ENCODE measurements at places on chromosomes 3 and 15.

DNA sequence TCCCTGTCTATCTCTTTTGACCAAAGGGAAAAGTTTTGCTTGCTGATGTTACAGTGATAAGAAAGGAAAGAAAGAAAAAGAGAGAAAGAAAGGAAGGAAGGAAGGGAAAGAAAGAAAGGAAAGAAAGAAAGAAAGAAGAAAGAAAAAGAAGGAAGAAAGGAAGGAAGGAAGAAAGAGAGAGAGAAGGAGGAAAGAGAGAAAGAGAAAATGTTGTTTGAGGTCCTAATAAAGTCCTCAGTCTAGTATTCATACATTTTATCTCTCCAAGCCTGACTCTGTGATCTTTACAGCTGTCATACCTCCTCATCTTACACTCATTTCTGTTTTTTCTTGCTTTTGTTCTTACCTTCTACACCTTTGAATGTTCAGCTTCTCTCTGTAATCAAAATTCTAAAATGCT lies 111.4 kb upstream of the MBNL1 start:
- no peak for DNase-seq

GRCh38 chr15:45630917-45631691 lies 3.7 kb upstream of the SQOR start:
- DNase-seq = no peak

DNA sequence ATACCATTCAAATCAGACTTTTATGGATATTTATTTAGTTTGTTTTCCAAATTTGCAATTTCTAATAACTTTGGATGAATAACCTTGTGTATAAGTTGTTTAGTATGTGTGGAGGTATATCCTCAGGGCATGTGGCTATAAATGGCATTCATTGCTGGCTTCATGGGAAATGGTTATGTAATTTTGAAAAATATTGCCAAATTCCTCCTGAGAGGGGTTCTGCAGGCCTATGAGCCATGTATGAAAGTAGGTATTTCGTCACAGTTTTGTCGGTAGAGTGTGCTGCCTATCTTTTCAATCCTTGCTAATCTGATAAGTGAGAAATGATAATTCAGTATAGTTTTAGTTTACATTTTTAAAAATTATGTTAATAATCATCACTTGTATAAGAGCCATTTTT lies 256.4 kb upstream of the ZNF385D start:
- no peak for DNase-seq

DNA sequence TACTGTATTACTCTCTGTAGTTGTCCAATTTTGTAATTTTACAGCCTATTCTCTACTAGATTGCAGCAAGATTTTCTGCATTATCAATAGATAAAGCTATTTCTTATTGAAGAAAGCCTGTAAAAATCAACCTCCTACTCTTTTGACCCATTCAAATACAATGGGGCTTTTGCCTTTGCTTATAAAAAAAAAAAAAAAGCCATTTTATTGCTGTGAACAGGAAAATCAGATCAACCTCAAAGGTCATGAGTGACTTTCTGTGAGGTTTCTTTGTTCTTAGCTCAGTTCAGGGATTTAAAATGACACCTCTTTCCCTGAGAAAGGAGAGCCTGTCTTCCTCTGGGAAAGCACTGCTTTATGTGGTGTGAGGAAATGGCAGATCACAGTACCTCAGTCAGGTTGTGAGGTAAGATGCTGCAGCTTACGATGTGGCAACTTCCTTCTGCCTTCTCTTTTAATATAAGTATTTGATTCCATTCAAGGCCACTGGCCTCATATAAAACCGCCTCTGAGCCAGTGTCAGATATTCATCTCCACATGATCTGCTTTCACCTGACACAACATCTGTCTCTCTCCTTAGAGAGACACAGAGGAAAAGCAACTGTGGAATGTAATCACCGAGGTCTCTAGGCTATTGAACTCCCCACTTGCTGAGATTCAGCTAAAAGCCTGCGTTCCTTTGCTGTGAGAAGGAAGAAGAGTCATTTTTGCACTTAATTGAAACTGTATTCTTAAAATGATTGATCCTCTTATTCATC lies 161.5 kb upstream of the MB21D2 start:
- DNase-seq = no peak

GRCh38 chr3:50068134-50068533 lies 20.6 kb upstream of the RBM5 start:
- no peak for DNase-seq

DNA sequence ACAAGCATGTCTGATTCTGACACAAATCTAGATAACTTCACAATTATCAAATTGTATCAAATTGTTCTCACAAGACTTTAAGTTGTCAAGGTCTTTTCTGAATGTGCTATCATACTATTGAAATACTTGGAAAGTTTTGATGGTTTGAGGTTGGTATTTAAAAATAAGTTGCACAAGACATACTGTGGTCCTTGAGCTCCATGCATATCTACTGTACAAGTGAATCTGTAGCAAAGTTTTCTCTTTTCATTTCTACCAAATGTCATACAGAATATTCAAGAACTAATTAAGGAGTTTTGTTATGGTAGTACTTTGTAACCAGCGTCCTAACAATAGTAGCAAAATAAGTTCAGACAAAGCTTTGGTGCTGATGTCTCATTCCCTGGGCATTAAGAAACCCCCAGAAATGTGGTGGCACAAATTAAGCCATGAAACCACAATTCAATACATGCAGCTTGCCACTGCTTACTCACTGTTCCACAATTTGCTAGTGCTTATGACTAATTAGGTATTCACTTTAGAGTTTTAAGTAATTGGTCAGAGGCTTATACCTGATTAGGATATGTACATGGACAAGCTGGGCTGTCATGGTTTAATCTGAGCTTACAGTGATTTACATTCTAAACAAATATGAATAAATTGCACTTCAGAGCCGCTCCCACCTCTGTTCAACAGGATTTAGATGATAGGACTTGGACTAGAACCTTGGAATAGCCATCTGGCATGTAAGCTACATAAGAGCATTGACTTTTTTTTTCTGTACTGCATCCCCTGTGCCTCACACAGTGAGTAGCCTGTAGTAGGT lies 8.8 kb downstream of the TBC1D23 start:
- no peak for DNase-seq

- no peak for DNase-seq
These were observed 645.6 kb upstream of the CBLB start for GRCh38 chr3:106514431-106514830.

- DNase-seq = no peak
These were observed 68.9 kb downstream of the ARMC8 start for GRCh38 chr3:138256022-138256421.
